Prostate gland (tissue), 2 donors: ENCODE measurements at places on chromosomes 12 and 14.

GRCh38 chr14:36619853-36620252, 37.4 kb upstream of the NKX2-8 start:
- DNase-seq: no peak

DNA sequence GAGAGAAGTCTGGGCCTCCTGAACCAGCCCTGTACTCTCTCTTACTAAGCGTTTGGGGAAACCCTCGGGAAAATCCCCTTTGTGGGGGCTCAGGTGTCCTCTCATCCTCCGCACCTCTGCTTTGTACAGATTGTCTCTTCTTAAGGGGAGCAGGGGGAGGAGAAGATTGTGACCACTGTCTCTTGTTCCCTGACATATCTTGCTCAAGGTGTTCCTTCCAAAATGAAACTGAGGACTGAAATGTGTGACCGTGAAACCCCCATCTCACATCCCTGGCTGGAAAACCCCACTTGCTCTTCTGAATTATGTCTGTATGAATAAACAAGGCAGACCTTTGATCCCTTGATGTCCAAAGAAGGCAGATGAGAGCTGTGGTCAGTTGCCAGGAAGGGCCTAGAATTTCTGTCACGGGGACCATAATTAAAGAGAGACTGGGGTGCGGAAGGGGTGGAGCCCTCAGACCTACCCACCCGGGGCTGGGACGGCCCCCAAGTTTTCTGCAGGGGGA, 369.8 kb downstream of the AACS start:
- DNase-seq: no peak

DNA sequence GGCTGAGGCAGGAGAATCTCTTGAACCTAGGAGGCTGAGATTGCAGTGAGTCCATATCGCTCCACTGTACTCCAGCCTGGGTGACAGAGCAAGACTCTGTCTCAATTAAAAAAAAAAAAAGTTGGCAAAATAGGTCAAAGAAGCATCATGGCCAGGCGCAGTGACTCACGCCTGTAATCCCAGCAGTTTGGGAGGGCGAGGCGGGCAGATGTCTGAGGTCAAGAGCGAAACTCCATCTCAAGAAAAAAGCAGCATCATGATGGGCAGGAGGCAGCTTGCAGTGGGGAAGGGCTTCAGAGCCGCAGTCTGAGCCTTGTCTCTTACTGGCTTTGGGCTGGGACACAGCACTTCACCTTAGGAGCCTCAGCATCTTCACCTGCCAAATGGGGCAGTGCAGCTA, 21.4 kb downstream of the TEAD4 start:
- no peak for DNase-seq

DNA sequence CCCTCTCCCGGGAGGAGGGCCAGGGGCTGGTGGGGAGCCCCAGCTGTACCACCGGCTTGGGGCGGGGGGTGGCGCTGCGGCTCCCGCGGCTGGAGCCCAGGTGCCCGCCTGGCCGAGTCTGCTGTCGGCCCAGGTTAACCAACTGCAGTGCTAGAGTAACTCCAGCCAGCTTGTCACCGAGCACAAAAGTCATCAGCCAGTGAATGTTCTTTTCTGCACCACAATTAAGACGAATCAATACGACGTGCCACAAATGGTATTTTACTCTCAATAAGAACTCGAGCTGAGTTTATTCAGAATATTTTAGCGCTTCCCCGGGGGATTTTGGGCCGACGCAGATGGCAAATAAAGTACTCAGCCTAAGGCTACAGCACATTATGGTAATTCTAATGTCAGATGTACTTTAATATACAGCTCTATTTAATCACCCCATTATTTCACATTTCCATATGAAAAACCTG, 83.2 kb downstream of the BCL11B start:
- DNase-seq: no peak

GRCh38 chr14:95044463-95045105, 112.7 kb downstream of the DICER1 start:
- DNase-seq: no peak

DNA sequence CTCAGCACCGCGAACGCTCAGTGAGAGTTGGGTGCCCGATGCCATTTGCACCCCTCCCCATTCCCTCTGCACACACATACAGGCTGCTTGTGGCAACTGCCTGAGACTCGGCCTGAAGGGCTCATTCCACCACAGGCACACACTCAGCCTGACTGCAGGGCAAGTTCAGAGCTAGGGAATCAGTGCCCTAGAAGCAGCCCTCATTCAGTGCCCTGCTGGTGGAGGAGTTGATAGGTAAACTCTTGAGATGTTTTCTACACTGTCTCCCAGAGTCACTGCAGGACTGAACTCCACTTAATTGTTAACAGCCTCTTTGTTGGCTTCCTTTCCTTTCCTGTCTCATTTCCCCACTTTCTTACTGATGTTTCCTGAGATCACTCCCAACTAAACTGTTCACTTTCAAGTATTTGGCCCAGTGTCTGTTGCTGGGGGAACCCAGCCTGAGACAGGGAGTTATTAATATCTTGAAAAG, 16.9 kb downstream of the PPP1R36 start:
- DNase-seq: no peak

DNA sequence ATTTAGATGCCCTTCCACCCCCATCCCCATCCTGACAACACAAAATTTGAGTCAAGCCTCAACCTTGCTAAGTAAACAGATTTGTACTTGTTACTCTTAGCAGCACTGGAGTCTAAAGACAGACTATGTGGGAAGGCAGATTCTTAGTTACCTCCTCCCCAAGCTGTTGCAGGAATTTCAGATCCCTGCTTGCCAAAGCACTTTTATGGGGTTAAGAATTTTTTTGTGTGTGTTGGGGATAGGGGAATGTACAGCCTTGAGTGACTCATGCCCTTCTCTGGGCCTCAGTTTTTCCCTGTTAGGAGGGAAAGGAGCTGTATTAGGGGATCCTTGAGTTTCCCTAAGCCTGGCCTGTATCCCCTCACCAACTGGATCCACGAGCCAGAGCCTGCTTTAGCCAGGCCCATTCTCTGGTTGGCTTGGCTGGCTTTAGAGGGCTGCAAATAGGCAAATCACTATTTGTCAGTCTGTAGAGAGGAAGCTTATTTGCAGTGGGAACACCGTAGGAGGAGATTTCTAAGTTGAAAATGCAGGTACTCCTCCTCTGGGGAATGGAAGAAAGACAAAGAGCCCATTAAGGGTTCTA, 27.7 kb upstream of the RNU6-8 start:
- no peak for DNase-seq

DNA sequence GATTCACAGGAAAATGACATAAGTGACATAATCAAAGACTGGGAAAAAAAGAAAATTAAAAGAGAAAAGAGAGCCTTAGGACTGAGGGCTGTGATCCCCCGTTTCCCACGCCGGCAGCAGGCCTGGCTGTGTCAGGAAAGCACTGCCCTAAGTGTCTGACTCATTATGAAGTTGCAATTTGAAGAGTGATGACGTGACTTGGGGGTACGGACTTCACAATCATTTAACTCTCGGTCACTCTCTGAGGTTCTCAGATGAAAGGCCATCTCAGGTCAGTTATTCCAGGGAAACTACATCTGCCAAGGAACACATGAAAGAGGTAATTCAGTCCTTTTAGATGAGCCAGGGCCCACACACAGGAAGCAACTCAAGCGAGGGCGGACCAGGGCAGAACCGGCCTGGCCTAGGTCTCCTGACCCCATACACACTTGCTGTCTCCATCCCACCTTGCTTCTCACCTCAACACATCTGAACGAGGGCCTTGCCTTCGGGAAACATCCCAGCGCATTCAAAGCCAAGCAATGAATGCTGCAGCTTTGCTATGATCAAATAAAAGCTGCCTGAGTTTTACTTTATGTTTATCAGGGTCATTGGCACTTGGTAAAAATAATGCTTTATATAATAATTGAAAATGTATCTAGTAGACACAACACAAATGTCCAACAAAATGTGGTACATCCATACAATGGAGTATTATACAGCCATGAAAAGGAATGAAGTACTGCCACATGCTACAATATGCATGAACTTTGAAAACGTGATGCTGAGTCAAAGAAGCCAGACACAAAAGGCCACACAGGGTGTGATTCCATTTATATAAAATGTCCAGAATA, 2.7 kb downstream of the SSH1 start:
- no peak for DNase-seq

DNA sequence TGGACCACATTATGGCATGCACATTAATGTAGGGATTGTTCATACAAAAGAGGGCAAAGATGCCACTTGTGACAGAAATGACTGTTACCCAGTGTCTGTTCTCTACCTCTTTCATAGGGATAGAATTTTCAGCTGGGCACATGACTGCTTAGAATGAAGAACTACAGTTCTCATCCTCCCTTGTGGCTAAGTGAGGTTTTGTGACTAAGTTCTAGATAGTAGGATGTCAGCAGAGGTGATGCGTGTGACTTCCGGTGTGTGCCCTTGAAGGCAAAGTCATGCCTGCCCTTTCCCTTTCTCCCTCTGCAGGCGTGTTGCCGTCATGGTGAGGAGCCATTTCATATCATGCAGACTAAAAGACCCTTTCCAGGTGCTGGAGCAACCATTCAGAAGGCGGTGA, 99.3 kb downstream of the CACNA1C start:
- no peak for DNase-seq

DNA sequence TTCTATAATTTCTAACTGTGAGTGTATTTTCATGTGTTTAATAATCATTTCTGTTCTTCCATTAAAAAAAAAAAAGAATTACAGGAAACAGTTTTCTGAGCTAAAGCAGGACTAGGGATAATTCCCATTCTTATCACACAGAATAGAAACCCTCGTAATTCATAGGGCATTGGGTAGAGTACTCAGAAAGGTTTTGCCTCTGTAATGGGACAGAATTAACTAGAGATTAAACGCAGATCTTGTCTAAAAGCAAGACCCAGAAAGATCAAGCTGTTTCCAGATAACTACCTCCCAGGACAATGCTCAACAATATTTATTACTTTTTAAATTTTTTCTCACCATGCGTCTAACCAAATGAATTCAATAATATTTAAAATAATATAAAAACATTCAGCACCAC, 10.2 kb downstream of the GSKIP start:
- no peak for DNase-seq

GRCh38 chr12:115553622-115554021, 723.9 kb downstream of the MED13L start:
- DNase-seq: peak; percentile 21

DNA sequence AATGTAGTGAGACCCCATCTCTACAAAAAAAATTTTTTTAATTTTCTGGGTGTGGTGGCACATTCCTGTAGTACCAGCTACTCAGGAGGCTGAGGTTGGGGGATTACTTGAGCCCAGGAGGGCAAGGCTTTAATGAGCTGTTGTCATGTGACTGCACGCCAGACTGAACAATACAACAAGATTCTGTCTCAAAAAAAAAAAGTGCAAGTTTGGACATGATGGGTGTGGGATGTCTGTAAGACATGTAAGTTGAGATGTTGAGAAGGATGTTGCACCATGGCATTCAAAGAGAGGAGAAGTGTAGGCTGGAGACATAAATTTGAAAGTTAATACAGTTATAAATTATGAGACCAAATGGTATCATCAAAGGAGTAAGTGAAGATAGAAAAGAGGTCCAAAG, 23.5 kb downstream of the YEATS4 start:
- DNase-seq: no peak

DNA sequence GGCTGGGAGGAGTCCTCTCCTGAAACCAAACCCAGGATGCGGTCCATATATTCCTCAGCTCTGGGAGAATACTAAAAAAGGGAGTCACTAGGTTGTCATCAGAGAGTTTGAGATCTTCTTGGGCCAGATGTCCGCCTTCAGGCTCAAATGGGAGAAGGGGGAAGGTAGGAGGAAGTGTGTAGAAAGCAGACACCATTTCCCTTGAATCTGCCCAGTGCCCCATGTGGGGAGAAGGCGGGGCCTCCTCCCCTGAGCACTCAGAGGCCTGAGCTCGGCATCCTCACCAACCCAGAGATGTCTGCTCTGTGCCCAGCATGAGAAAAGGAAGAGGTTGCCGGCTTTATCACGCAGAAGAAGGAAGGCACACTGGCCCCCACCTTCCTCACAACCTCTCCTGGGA, 37.3 kb downstream of the LTBP2 start:
- DNase-seq: no peak

DNA sequence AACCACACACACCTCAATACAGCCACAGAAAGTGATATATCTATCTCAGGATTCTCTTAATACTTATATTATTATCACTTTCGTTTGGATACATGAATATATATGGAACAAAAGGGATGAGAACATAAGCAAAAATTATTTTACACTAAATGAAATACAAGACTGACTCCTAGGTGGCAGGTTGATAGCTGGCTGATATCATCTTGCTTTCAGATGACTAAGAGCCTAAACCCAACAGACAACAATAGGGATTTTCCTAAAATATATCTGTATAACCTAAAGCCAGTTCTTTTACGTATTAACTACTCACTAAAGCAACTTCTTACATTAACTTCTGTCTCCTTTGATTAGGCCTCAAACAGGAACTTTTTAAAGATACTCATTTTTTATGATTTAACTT, 65.1 kb downstream of the BAZ1A start:
- no peak for DNase-seq

DNA sequence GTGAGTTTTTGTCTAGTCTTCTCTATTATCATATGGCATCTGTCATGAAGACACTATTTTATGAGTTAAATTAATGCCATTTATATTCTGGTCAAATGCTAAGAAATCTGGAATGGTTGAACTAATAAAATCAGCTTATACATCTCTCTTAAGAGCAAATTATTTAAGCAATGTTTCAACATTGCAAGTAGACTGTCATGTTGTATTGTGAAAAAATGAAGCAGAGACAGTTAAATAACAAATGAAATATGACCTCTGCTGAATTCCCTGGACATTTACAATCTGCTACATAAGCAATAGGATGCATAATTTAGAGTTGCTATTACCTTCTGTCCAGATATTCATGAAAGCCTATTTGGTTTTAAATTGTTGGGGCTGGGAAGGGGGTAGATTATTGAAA, 30.6 kb downstream of the NAV3 start:
- no peak for DNase-seq

DNA sequence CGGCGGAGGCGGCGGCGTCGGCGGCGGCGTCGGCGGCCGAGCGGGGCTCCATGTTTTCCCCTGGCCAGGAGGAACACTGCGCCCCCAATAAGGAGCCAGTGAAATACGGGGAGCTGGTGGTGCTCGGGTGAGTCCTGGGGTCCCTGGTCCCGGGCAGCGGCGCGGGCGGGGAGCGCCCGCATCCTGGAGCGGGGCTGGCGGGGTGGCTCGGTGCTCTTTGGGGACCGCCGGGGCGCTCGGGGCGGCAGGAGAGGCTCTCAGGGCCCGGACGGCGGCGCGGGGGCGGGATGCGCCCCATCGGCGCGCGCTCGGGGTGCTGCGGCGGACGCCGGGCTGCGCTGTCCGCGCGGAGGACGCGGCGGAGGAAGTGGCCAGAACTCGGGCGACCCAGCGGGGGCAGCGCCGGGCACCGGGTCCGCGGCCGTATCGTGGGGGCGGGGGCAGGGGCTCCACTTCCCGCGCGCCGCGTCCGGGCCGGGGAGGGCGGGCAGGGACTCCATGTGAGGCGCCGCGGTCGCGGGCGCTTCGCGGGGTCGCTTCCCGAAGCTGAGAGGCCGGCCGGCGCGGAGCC, 485 bp downstream of the PELI2 start:
- DNase-seq: peak; percentile 22

GRCh38 chr14:104143521-104144452, 5.4 kb downstream of the KIF26A start:
- DNase-seq: no peak
